Activated naive CD8-positive, alpha-beta T cell treated with anti-CD3 and anti-CD28 coated beads for 36 hours (primary cell): ENCODE measurements at places on chromosomes 16 and 17.

DNA sequence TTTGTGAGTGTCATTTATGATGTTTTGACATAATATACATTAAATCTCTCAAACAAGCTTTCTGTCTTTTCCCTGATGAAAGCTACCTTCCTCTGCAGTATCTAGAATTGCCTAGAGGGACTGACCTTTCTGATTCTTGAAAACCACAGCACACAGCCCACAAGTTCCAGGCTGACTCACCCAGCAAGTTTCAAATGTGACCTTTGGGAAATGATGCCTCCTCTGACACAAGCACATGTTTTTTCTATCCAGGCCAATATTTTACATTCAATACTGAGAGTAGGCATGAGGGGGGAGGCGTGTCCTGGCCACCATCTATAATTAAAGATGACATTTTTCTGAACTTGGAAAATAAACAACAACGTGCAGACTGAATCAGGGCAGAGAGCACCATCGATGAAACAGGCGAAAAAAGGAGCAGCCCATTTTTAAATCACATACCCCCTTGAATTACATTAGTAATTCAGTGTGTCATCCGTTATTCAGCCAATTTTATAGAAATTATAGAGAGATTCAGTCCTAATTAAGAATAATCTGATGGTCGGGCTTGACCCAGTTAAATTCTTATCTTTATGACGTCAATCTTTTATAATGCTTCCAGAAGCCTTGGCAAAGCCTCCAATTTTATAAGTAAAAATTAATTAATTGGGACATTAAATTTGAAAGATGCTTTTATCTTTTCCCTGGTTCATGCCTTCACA lies 292.6 kb upstream of the CDH11 start:
- peak; percentile 4 for DNase-seq

DNA sequence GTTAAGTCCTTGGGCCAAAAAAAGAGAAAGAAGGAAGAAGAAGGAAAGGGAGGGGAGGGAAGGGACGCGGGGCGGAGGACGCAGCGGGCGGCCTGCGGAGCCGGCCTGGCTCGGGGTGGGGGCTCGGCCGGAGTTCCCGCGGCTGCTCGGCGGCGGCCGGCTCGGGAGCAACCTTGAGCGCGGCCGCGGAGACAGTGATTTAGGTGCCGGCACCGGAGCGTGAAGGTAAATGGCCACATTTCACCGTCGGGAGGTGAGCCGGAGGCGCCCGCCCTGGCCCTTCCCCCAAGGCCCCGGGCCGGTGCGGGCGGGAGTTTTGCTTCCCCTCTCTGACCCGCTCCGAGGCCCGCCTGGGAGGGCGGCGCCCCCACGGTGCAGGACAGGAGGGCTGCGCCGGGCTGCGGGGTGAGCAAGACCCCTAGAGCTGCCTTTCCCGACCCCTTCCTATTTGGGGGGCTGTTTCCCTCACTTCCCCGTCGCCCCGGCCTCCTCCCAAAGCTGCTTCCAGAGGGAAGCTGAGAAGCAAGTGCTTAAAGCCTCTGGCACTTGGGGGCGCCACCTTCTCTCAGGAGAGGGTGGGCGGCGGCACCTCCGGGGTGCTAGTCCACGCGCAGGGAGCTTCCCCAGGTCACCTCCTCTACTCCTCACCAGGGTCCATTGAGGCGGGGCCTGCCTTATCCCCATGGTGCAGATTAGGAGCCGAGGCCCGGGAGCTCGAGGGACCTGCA lies 56.5 kb downstream of the MRM1 start:
- peak; percentile 33 for DNase-seq

- DNase-seq = no peak
Observed at GRCh38 chr16:72355561-72355960, 183.6 kb upstream of the PMFBP1 start.

DNA sequence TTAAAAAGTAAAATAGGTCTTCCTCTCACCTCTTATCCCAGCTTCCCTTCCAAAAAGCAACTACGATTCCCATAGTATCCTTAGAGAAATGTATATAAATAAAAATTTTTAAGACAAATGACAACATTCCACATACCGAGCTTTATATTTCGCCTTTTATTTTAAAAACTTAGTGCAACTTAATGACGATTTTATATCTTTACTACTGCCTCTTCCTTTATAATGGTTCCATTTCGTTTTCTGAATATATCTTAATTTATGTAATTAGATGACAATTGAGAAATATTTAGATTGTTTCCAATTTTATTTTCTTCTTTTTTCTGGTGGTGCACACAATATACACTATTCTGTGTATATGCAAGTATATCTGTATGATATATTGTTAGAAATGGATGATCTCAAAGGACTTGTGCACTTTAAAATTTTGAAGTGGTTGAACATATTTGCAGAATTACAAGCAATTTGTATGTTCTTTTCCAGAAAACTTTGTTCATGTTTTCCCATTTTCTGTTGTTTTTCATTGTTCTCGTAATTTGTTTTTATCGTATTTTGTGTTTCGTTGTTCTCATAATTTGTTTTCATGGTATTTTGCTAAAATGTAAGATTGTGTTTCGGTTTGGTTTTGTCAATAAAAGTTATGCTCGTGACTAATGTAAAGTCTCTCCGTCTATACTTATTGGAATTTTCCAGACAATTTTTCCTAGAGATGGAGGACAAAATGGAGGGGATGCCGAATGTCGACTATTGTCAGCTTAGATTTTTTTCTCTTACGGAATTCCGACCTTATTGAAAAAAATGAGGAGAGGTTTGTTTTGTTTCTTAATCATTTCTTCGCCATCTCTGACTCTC lies 20.4 kb upstream of the HOXB13 start:
- DNase-seq = no peak

DNA sequence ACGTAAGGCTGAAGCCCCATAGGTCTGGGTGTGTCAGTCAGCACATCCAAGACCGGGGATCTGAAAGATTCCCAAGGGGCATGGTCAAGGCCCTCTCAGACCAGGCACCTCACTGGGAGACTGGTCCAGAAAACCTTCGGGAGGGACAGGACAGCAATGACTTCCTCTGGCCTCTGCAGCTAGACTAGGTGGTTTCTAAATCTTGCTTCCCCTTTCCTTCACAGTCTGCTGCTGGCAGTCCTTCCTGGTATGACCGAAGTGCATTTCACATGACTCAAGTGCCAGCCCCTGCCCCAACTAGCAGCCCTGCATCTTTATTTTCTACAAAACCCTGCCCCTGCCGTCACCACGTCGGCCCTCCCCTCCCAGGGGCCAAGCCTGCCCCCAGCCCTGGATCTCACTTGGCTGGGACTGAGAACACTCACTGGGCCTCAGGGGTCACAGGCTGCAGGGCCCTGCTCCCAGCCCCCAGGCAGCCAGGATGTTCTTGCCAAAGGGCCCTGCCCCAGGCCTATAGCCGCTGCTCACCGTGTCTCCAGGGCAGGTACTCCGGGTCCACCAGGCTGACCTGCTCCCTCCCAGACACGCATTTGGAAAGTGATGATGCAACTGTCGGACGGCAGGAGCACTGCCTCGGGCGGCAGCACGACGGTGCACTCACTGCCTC lies 18.3 kb downstream of the POLR3K start:
- no peak for DNase-seq

- DNase-seq = peak; percentile 75
Observed at GRCh38 chr16:4330277-4330874, 14.5 kb downstream of the GLIS2 start.

- no peak for DNase-seq
Observed at GRCh38 chr16:29975811-29976511, 2.3 kb downstream of the TAOK2 start.

DNA sequence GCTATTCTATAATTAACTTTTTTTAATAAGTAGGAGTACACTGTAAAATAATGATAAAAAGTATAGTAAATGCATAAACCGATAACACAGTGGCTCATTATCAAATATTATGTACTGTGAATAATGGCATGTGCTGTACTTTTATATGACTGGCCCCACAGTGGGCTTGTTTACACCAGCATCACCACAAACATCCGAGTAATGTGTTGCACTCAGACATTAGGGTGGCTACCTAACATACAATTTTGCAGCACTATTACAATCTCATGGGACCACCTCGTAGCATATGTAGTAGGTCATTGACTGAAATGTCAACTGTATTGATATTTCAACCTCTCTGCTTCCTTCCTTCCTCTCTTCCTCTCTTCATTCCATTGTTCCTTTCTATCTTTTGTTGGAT lies 51.7 kb downstream of the TBX4 start:
- DNase-seq = no peak

DNA sequence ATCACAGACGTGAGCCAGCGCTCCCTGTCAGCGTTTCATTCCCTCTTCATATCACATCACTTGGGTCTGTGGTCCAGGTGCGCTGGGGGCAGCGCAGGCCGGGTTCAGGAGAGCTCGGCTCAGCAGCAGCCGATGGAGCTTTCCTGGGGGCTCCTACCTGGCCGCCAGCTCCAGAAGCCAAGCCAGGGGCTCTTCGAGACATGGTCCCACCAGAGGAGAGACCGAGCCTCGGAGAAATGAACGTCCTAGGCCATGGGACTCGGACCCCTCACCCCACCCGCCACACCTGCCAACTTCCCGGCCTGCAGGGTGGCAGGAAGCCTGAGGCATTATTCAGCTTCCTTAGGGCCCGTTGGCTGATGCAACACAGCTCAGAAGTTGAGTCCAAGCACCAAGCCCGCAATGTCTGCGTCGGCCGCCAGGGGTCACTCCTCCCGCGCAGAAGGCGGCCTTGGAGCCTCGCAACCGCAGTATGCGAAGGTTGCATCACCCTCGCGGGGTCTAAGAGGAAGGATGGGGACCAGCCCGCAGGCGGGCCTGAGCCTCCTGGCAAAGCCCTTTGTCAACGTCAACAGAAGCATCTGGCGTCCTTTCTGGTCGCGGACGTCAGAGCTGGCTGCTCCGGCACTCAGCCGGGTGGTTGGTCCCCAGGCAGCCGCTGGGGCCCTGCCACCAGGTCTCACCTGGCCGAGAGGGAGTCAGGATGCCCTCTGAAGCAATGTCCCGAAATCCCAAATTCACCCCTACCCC lies 13.2 kb upstream of the KLHDC4 start:
- peak; percentile 97 for DNase-seq

- no peak for DNase-seq
Observed at GRCh38 chr16:27152121-27152520, 51.2 kb upstream of the KDM8 start.

DNA sequence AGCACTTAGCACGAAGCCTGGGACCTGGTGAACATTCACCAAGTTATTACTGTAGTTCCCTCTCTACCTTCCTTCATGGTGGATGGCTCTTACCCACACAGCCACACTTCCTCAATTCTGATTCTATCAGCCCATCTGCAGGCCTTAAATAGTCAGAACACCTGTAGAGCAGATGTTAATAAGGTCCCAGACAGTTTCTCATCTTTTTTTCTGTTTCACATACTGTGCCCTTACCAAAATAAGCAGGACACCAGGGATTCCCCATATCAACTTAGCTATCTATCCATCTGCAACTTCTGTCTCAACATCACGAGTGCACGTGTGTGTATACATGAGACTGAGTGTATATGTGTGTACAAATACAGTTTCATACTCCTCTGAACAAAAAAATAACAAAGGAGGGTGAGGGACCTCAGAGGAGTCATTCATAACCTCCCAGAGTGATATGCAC lies 2.8 kb downstream of the RECQL5 start:
- no peak for DNase-seq

- no peak for DNase-seq
Observed at GRCh38 chr17:32335687-32336086, 6.3 kb downstream of the C17orf75 start.

DNA sequence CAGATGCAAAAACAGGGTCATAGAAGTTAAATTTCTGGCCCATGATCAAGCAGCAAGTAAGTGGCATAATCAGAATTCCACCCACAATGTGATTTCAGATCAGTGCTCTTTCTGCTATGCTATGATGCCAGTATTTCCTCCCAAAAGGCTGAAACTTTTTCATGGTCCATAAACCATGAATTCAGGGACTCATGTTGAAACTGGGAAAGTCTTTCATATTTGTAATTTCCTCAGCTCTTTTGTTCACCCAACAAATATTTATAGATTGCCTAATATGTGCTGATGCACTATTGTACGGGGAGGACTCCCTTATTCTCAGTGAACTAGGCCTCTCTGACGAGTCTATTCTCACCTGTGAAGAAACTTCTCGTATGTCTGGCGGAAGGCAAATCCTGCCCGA lies 156.3 kb downstream of the MYO1D start:
- DNase-seq = no peak

- no peak for DNase-seq
Observed at GRCh38 chr16:88073201-88073721, 122.0 kb downstream of the BANP start.

DNA sequence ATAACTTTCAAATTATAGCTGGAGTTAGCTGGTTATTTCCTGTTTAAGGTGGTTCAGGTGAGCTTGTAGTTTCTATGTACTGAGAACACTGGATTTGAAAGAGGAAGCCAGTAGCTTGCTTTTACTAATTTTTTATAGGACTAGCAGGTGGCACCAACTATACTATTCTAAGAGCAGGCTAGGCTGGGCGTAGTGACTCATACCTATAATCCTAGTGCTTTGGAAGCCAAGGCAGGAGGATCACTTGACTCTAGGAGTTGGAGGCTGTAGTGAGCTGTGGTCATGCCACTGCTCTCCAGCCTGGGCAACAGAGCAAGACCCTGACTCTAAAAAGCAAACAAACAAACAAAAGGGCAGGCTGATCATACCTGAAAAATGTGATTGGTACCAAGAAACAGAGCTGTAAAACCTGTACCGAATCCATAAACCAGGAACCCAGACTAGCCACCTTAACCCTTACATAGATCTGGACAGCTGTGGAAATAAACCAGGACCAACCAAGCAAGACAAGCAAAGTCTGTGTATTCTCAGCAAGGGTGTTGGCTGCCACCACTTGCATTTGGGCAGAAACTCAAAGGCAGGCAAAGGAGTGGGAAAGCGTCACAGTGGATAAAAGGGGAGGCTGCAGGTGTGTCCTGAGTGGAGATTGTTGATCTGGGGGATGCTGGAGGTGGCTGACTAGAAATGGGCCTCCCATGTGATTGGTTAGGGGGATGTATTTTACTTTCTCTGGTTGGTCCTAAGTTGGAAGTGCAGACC lies 36.3 kb downstream of the SLC47A1 start:
- no peak for DNase-seq

DNA sequence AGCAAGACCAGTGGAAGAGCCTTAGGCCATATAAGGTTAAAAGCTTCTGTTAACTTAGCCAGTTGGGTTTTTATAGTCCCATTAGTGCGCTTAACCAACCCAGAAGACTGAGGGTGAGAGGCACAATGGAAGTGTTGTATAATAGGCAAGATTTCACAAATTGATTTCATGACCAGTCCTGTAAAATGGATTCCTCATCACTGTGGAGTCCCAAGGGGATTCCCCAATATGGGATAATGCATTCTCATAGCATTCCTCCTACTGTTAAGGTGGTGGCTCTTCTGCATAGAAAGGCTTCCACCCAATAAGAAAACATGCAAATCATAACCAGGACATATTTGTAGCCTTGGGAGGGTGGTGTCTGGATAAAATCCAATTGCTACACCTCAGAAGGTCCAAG lies 22.1 kb upstream of the B4GALNT2 start:
- no peak for DNase-seq

DNA sequence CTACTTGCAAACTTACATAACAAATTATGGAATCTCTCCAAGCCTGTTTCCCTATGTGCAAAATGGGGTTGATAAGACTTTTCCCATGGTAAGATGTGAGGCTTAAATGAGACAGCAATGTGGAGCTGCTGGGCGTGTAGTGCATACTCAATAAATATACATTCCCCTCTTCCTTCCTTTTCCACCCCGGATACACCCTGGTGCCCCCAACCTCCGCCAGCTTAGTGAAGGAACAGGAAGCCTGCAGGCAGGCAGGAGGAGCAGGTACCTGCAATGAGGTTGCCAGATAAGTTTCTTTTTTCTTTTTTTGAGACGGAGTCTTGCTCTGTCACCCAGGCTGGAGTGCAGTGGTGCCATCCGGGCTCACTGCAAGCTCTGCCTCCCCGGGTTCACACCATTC lies 14.9 kb downstream of the C17orf50 start:
- no peak for DNase-seq

GRCh38 chr16:11833951-11834695 lies 17.2 kb downstream of the RSL1D1 start:
- no peak for DNase-seq
